Bronchial epithelial cell (primary cell): ENCODE measurements at places on chromosomes 2 and 18. TPM values are rescaled to one million over a fixed set of nuclear protein-coding genes. Genes with fewer than 3 reads are reported as not detected.

GCKR gene
- total RNA-seq, result not detected in 2 replicates

LYG1 gene
- 0.26 and 0.77 TPM in 2 replicates for total RNA-seq

RPRM gene
- 0.13 TPM in 1 of 2 replicates, not detected in the other for total RNA-seq

B4GALT6 gene
- 1.8 and 2.4 TPM in 2 replicates for total RNA-seq

DPYSL5 gene
- not detected in 2 replicates for total RNA-seq

CHRNG gene
- total RNA-seq, result not detected in 2 replicates

CXCR1 gene
- total RNA-seq, result not detected in 2 replicates

ZAP70 gene
- total RNA-seq, result not detected in 2 replicates

GCG gene
- total RNA-seq, result not detected in 2 replicates

CLEC4F gene
- total RNA-seq, result not detected in 2 replicates

FHOD3 gene
- total RNA-seq, result 8.8 and 15.8 TPM in 2 replicates
